Stimulated activated CD8-positive, alpha-beta memory T cell treated with anti-CD3 and anti-CD28 coated beads, Interleukin-7, amount 100 ng/mL, for 4 hours (primary cell): ENCODE measurements at places on chromosomes 1 and 21.

DNA sequence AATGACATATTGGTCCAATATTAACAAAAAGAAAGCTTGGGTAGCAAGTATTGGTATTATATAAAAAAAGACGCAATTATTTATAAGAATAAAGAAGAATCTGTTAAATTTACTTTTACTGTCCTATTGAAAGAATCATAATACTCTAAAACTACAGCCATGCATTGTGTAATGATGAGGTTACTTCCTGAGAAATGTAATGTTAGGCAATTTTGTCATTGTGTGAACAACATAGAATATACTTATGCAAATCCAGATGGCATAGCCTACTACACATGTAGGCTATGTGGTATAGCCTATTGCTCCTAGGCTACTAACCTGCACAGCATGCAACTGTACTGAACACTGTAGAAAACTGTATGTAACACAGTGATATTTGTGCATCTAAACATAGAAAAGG lies 121.2 kb upstream of the PTGFR start:
- DNase-seq = no peak

DNA sequence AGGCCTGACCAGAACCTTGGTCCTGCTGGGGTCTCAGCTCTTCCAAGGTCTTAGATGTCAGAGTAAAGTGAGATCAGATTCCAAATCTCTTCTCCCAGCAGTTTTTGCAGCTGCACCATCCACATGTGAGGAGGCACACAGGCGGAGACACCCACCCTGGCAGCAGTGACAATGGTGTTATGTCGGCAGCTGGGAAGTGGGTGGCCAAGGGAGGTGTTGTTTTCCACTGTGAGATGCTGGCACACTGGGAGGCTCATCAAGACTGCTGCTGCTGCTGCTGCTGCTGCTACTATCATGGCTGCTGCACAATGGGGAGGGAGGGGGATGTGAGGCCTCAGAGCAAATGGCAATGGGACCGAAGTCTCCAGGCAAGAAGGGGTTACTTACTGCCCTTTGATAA lies 23.6 kb downstream of the CAMK2N1 start:
- no peak for DNase-seq

- no peak for DNase-seq
Observed at GRCh38 chr1:155569988-155570592, 7.5 kb upstream of the ASH1L start.

DNA sequence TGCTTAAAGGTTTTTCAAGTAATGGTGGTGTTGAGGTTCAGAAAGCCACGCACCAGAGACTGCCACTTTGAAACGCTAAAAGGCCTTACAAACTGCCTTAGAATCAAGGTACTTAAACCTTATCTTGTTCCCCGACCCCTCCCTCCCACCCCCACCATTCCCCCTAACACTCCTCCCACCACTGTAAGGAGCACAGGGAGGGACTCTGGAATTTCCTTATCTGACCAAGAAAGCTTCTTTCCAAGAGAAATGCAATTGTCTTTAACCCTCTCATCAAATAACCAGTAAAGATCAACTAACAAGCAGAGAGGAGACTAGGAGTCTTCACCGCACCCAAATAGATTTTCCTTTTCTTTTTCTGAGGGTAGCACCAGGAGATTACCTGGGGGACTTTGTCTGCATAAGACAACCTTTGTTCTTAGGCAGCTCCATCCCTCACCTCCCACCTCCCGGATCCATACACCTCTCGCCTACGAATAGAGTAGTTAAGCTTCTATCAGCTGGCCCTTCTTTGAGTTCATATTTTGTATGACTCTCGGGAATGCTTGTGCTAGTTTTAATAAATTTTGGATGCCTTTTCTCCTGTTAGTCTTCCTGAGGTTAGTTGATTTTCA lies 137.7 kb upstream of the ADGRL2 start:
- no peak for DNase-seq

- no peak for DNase-seq
Observed at GRCh38 chr1:166594646-166595045, 244.6 kb upstream of the POGK start.

DNA sequence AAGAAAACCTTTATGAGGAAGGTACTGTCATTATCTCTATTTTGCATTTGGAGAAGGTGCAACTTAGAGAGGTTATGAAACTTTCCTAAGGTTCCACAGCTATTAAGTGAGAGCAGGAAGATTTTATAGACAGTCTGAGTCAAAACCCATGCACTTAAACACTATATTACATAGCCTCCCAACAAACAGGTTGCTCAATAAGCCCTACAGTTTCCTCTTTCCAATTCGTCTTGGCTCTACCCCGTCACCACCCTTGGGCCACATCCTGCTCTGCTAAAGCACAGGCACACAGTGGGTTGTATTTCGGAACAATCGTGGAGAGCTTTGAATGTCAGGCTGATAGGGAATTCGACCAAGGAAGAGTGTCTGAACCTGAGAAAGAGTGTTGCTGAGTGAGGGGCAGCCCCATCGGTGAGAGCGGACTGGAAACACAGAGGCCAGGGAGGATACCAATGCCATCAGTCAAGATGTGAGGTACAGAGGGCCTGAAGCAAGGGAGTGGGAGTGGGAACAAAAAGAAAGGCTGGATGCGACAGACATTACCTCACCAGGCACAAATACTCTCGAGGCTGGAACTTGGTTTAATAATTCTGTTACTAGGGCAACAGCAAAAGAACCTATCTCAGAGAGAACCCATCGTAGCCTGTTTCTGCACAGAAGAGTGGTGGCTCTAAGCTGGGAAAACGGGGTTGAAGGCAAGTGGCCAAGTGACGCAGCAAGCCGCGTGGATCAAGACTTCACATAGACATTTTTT lies 6.3 kb upstream of the LRRC52 start:
- no peak for DNase-seq

DNA sequence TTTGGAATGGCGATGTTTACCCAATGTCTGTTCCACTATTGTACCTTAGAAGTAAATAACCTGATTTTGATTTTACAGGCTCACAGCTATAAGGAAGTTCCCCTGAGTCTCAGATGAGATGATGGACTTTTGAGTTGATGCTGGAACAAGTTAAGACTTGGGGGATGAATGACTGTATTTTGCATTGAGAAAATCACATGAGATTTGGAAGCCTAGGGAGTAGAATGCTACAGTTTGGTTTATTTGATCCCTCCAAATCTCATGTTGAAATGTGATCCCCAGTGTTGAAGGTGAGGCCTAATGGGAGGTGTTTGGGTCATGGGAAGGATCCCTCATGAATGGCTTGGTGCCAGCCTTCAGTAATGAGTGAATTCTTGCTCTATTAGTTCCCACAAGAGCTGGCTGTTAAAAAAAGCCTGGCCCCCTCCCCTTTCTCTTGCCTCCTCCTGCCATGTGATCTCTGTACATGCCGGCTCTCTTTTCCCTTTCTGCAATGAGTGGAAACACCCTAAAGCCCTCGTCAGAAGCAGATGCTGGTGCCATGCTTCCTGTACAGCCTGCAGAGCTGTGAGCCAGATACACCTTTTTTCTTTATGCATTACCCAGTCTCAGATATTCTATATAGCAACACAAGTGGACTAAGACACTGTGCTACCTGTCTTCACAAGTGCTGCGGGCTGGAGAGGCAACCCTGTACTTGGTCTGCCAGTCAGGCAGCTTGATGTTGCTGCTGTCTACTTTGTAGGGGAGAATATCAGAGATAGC lies 77.0 kb upstream of the TLR5 start:
- no peak for DNase-seq

DNA sequence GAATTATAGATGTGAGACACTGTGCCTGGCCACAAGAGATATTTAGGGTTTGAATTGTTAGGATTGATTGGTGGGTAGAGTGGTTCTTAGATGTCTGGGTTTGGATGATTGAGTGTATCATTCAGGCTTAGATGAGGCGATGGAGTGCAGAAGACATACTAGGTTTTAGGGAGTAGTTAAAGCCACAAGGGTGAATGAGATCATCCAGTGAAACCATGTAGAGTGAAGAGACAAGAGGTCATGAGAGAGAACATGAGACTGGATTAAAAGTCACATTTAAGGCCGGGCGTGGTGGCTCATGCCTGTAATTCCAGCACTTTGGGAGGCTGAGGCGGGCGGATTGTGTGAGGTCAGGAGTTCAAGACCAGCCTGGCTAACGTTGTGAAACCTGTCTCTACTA lies 37.2 kb downstream of the ZFYVE9 start:
- no peak for DNase-seq

GRCh38 chr1:200075938-200076546 lies 48.5 kb downstream of the NR5A2 start:
- no peak for DNase-seq

- no peak for DNase-seq
Observed at GRCh38 chr1:152928671-152929070, 18.3 kb upstream of the SPRR5 start.

- DNase-seq = no peak
Observed at GRCh38 chr21:17454315-17455027, 58.4 kb upstream of the CXADR start.

DNA sequence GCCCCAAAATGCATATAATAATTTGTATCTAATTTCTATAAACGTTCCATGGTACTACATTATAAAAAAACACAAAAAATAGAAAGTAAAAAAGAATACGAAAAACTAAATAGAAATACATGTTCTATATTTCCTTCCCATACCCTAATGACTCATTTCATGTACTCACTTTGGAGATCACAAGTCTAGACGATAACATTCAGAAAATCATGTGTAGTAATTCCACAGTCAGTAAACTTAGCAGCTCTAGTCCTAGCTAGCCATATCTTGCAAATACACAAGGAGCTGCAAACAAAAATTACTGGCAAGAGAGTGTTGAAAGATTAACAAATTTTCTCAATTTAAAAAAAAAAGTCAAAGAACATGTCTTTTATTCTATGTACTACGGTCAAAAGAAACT lies 1.4 kb downstream of the GOLPH3L start:
- no peak for DNase-seq

DNA sequence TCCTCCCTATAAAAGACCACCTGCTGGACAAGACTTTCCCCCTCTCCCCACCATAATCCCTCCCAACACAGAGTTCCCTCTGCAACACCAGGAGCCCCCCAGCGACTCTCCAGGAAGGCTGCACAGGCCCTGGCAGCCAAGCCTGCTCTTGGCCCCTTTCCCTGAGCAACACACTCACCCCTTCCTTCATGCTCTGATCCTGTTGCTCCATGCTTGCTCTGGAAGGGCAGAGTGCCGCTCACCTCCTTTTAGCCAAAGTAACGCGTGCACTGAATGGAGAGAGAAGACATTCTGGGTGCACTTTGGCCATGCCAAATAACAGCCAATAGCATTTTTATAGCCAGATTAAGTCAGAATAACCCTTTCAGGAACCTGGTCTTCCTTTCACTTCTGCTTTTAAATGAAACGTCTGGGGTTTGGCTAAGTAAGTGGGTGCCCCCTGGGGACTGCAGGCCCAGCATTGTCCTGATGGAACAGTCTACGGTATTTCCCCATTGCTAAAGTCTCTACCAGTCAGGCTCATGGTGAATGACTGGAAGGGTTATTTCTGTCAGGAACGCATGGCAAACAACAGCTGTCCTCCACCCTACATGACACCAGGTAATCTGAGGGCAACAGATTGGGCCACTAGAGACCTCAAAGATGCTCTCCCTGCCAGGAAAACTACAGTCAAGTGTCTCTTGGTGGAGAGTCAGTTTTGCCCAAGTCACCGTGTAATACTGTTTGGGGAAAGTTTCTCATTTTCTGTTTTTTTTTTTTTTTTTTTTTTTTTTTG lies at the start of gene SLC2A5:
TSS of gene SLC2A5 (minus strand) at position 310 of the 775 bp plus-strand sequence. CDS start at position 211, 99 bp downstream.
- DNase-seq = no peak

DNA sequence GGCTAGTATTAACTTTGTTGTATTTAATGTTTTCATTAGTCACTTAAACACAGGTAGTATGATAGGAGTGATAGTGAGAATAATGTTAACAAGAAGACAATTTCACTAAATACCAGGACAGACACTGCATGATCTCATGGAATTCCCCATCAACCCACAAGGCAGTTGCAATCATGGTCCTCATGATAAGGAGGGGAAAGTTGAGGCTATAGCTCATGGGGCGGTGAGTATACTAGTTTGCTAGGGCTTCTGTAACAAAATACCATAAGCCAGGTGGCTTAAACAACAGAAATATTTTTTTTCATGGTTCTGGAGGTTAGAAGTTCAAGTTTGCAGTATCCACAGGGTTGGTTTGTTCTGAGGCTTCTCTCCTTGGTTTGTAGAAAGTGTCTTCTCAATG lies 115.8 kb downstream of the DSCAM start:
- DNase-seq = no peak

- DNase-seq = no peak
Observed at GRCh38 chr1:185634704-185635103, 99.5 kb upstream of the HMCN1 start.

GRCh38 chr1:239858529-239858928 lies 233.2 kb upstream of the FMN2 start:
- no peak for DNase-seq

DNA sequence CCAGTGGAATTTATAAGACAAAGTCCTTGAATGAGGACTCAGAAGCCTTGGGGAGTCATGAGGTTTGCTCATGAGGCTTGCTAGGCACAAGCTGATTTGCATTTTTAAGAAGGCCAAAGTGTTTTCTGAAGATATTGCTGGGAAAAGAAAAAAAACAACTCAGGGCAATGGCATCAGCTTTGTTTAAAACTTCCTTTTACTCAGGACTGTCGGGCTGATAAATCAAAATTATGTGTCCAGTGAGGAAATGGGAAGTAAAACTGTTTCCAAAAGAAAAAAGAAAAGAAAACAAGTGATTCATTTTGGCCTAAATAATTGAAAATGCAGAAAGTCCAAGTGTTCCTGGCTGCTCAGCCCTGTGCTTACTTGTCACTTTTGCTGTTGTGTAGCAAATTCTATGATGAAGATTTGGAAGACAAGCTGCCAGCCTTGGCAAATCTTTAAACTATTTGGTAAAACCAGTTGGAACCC lies 282.4 kb downstream of the HLX start:
- DNase-seq = no peak

GRCh38 chr21:45747802-45748445 lies 104.4 kb downstream of the PCBP3 start:
- no peak for DNase-seq

- DNase-seq = no peak
Observed at GRCh38 chr1:163107655-163108054, 38.5 kb downstream of the RGS4 start.

GRCh38 chr1:27522432-27523336 lies 32.7 kb upstream of the WASF2 start:
- DNase-seq = peak; percentile 48

- no peak for DNase-seq
Observed at GRCh38 chr1:217138799-217139466, 415.7 kb upstream of the ESRRG start.

DNA sequence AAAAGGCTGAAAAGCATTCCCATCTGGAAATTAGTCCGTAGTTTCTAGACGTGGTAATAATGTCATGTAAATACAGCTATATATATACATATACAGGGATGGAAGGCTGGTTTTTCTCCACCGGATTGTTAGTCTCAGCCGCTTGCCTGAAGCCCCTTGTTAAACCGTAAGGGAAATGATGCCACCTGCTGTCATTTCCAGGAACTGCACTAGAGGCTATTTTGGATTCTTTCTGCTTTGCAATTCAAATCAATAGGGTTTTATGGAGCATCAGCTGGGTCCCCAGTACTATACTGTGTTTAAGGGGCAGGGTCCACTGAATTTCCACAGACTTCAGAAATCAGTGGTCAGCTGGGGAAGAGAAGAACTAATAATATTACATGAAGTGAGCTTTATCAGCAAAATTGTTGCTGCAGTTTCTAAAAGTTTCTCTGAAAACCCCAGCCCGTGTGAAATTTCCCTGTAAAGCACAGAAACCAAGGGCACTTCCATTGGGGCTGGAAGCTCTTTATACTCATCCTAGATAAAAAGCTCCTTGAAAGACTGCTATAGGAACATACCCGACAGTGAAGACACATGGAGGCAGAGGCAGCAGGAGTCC lies 33.8 kb upstream of the MPZL1 start:
- peak; percentile 77 for DNase-seq

GRCh38 chr21:45383615-45384201 lies 21.3 kb upstream of the COL18A1 start:
- no peak for DNase-seq
